ENCODE measurements at places on chromosomes 3 and 15.

GRCh38 chr15:57527382-57528091 lies 64.2 kb upstream of the MYZAP start:
- peak; percentile 49 for DNase-seq

- peak; percentile 75 for DNase-seq
Measured at GRCh38 chr3:14691239-14691638, 16.3 kb downstream of the C3orf20 start.

DNA sequence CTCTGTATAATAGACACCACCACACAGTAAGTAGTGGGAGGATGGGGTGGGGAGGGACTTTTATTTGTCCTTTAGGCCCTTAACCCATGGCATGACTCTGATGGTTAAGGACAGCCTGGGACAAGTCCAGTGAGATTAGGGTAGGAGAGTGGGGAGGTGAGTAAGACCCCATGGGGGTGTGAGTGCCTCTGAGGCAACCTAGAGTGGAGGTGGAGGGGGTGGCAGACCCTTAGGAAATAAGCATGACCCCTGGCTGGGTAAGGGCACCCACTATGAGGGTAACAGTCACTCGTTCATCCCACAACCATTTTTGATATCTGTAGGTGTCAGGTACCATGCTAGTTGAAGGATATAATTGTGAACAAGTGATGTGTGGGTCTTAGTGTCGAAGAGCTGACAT lies 21.0 kb upstream of the PSTPIP1 start:
- DNase-seq: no peak

DNA sequence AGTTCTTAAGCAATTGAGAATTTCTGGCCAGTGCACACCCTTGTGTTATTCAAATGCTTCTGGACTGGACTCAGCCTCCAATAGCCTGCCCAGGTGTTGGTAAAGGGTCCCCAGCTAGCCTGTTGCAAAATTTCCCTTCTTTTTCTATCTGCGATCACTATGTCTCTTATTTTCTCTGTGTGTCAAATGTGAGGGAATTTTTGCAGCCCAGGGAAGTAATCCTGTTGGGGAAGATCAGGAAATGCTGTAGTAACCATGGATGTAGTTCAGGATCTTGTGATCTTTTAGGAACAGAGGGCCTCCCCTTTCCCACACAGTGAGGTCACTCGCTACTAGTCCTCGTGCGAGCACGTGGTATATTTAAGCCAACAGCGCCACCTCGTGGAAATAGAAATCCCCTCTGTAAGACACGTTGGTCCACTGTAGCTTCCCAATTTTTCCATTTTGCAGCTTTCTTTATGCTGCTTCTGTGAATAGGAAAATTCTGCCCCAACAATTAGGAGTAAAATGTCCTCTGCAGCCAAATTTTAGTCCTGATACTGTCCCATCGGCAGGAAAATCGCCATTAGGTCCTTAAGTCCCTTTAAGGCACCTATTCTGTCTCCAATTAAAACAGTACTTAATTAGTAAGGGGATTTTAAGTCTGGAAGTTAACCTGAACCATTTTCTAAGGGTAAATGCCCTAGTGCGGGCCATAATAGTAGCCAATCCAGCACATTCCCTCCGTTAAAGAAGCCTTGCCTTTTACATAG lies 4.0 kb upstream of the SMCO1 start:
- DNase-seq: peak; percentile 94

- DNase-seq: no peak
Measured at GRCh38 chr3:27568393-27568792, 84.2 kb upstream of the SLC4A7 start.

- no peak for DNase-seq
Measured at GRCh38 chr3:174340624-174341587, 518.2 kb upstream of the NAALADL2 start.

- DNase-seq: no peak
Measured at GRCh38 chr3:87694678-87695077, 364.1 kb downstream of the CGGBP1 start.

All from inflammatory macrophage treated with lipopolysaccharide for 1 hour (primary cell).